Stimulated activated CD8-positive, alpha-beta memory T cell treated with anti-CD3 and anti-CD28 coated beads, Interleukin-7, amount 100 ng/mL, for 24 hours (primary cell): ENCODE measurements at places on chromosomes 1 and 21.

DNA sequence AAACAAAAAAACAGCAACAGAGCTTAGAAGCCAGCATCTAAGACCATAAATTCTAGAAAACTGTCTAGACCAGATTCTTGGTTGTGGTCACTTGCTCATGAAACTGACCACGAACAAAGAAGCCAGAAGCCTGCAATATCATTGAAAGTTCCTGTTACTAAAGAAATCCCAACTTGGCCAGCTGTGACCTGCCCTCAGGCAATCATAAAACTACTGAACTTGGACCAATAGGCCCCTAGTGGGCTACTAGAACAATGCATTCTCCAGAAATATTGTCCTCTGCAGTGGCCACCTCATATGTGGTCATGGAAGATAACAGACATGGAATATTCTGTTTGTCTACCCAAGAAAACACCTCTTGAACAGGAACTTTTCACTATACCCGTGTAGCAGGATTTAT is 87.7 kb downstream of the SPATA17 start:
- DNase-seq = no peak

DNA sequence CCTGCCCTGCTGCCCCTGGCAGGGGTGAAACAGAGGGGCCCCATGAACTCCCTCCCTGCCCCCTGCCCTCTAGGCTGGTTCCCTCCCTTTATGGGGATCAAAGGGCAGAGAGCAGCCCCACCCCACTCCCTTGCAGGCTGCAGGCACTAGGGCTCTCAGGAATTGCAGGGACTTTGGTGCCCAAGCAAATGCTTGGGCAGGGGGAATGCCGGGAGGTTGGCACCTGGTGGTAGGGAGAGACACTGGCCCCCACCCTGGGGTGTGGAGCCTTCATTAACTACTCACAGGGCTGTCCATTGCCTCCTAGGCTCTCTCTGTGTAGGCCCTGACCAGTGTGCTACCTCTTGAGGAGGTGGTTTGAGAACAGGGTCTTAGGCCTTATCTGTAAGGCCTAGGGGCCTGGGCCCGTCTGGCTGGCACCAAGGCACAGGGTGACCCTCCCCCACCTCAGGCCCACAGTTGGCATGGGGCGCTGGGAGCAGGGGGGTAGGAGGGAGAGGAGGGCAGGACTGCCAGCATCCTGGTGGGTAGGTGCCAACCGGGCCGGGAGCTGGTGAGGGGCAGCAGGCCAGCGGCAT is 4.7 kb downstream of the ZBTB7B start:
- no peak for DNase-seq

DNA sequence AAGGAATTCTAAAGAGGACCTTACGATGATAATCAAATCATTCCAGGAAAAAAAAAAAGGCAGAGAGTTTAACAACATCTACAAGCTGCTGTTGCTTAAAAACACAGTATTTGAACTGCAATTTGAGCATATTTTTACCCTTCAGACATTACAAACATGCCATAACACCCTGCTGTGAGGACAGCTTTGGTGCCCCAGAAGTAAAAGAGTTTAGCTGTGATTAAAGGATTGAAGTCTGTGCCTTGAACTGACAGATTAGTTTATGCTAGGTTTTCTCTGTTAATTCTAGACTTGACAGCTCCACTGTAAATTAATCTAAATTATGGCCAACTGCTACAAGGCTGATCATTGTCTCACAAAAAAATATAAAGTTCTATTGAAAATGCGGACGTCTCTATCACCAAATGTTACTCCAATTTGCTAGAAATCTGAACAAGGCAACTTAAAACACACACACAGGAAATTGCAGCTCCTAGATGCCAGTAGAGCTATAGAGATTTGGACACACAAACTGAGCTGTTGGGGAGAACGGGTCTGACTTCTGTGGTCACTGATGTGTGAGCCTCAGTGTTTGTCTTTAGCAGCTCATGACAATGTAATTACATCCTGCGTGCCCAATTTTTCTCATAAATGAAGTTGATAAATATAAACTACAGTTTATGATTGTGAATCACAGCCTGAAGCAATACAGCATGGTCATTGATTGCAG is 217.9 kb downstream of the NTNG1 start:
- DNase-seq = no peak

GRCh38 chr1:12208764-12209494 is 20.9 kb upstream of the VPS13D start:
- peak; percentile 83 for DNase-seq

GRCh38 chr1:200174525-200175295 is 147.2 kb downstream of the NR5A2 start:
- no peak for DNase-seq

DNA sequence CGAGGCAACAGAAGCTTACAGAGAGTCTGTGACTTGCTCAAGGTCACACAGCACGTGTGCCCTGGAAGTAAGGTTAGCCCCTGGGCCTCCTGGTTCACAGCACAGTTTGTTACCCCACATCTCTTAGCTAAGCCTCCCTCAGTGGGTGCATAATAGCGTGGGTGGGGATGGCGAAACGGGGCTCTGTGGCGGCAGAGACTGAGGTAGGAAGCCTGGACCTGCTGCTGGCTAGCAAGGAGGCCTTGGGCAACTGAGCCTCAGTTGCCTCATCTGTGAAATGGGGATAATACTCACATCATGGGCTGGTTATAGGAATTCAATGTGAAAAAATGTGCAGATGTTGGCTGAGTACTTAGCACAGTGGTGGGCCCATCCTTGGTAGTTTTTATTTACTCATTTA is 596 bp downstream of the PADI4 start:
- DNase-seq = no peak
